Stimulated activated CD4-positive, alpha-beta T cell treated with anti-CD3 and anti-CD28 coated beads, Interleukin-1b, Interleukin-23, amount 100 ng/mL, for 48 hours (primary cell): ENCODE measurements at places on chromosomes 7 and 10.

- no peak for DNase-seq
Measured at GRCh38 chr7:74029991-74030415, 2.0 kb downstream of the ELN start.

- no peak for DNase-seq
Measured at GRCh38 chr7:1137517-1138167, 22.4 kb downstream of the ZFAND2A start.

DNA sequence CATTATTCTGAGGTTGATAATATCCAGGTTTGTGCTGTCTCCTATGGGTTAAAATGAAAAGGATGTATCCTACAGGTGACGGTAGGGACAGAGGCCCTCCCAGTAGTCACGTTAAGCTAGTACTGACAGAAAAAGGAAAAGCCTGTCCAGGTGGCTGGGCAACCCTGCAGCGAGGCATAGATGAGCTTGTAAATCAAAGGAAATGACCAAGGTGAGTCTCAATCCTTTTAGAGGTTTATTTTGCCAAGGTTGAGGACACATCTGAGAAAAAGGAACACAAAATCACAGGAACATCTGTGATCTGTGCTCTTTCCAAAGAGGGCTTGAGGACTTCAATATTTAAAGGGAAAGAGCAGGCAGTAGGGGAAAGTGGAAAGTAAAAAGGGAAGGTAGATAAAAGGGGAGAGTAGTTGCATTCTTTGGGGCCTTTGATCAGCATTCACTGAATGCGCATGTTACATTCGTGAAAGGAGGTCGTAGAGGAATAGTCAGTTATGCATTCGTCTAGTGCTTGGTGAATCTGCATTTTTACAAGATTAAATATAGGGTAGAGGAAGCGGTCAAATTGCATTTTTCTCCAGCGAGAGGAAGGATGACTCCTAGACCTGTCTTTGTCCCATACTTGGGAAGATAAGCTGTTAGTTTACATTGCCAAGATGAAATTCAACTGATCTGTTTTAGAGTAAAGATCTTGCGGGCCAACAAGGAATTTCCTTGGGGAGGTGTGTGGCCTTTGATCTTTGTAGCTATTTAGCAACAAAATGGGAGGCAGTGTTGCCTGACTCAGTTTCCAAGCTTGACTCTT, 884 bp upstream of the GSTO1 start:
- no peak for DNase-seq

- no peak for DNase-seq
Measured at GRCh38 chr7:152329469-152329868, 106.3 kb downstream of the KMT2C start.

DNA sequence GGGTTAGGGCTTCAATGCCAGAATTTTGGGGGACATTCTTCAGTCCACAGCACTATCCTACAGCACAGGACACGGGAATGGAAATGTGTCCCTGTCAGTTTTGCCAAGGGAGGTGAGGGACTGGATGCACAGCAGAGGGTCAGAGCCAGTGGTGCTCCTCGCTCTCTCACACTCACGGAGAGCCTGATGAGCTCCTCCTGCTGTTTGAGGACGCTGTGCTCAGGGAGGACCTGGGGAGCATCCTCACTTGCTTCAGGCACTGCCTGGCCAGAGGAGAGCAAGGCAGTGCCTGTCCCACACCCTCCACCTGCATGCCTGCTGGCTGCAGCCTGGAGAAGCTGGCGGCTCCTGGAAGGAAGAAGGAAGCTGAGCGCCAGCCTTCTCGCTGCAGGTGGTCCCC, 58.6 kb downstream of the RAMP3 start:
- no peak for DNase-seq

- no peak for DNase-seq
Measured at GRCh38 chr10:68166871-68167585, 57.7 kb downstream of the MYPN start.

DNA sequence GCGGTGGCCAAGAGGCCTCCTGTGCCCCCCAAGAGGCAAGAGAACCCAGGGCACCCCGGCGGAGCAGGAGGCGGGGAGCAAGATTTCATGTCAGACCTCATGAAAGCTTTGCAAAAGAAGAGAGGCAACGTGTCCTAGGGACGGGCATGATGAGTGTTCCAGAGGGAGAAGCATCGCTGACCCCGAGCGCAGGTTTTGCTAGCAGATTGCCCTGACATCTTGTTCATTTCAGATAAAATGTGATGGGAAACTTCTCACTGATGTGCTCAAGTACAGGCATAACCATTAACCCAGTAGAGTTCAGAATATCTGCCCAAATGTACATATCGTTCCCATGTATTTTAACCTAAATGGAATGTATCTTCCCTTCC, 129.2 kb downstream of the APBB1IP start:
- no peak for DNase-seq

GRCh38 chr10:47402641-47403301, 18.7 kb upstream of the ZNF488 start:
- no peak for DNase-seq

DNA sequence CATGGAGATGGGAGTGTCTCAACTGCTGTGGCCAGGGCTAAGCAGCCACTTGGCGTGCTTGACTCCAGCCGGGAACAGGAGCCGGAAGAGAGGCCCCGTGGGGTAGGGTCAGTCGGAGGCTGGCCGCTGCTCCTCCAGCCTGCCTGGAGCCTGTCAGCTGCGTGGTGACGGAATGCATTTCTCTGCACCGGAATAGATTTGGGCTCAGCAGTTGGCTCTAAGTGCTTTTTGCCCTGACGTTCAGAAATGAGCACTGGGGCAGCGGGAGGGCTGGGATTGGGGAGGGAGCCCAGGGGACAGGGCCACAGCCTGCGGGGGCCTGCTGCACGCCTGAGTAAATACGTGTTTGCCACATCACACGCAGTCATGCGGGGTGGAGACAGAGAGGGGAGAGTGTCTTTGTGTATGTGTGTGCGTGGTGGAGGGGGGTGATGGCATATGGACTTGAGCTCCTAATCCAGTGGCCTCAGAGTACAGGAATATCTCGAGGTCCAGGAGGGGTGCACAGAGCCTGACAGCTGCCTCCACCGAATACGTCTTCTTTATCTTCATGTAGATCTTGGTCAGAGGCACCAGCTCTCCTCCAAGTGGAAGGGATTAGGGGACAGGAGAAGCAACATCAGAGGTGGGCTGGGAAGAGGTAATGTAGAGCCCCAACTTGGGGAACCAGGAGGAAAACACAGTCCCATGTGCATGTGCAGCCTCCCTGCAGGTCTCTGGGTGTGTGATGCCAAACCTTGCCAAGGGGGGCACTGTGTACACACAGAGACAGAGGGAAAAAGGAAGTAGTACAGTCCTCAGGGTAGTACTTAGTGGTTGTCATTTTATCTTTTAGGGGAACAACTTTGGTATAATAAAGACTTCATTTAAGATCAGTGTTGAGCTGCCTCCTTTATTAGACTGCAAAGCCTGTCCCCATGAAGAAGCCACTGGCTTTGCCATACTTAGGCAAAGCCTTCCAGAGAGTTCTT, 151.4 kb downstream of the CDH23 start:
- no peak for DNase-seq

GRCh38 chr7:16811551-16811950, 6.8 kb upstream of the AGR2 start:
- DNase-seq: no peak

- no peak for DNase-seq
Measured at GRCh38 chr10:131679926-131680325, 220.9 kb upstream of the PPP2R2D start.

- DNase-seq: no peak
Measured at GRCh38 chr7:25239888-25240287, 11.6 kb upstream of the NPVF start.

DNA sequence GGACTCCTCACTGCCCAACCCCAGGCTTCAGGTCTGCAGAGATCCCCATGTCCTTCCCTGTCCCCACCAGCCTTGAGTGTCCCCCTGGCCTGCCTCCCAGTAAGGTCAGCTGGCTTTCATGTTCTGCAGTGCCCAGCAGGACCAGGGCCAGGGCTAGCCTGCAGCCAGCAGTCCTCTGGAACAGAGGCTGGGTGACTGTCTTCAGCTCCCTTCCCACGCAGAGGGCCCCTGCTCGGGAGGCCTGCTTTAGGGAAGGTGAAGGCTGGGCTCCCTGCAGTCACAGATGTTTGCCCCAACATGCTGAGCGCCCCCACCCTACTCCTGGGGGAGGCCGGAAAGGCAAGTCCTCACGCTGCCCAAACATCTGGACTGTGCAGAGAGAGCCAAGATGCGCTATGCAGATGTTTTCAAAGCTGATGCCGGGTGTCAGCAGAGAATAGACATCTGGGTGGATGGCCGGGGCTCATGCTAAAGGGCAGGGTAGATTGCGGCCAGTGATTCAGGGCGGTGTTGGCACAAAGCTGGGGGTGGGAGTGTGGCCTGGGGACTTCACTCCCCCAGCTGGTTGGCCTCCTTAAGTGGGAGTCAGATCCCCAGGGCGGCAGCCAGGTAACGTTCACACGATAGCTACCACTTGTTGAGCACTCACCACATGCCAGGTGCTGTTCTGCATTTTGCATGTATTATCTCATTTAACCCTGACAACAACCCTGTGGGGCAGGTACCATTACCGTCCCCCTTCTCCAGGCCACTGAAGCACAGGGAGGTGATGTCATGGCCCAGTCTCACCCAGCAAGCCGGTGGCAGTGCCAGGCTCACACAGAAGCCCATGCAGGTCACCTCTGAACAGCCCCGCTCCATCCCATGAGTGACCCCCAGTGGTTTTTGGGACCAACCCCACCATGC, 71.2 kb upstream of the COL13A1 start:
- DNase-seq: no peak

- DNase-seq: no peak
Measured at GRCh38 chr10:85477979-85478378, 888.6 kb downstream of the GRID1 start.

- DNase-seq: no peak
Measured at GRCh38 chr10:101837748-101838147, 5.9 kb downstream of the KCNIP2 start.

- no peak for DNase-seq
Measured at GRCh38 chr7:16365177-16365576, 56.2 kb downstream of the CRPPA start.

DNA sequence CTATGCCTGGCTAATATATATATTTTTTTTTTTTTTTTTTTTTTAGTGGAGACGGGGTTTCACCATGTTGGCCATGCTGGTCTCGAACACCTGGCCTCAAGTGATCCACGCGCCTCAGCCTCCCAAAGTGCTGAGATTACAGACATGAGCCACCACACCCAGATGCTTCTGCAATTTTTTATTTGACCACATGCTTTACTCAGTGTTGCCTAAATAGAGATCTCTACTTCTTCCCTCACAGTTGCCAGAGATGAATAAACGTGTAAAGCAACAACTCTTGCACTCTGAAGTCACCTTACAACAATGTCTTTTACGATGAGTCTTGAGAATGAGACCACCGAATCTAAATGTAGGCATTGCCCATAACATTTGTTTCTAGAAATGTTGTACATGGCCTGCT, 107.9 kb upstream of the FRMD4A start:
- DNase-seq: no peak

GRCh38 chr7:157136372-157136771, 2.4 kb upstream of the UBE3C start:
- no peak for DNase-seq

DNA sequence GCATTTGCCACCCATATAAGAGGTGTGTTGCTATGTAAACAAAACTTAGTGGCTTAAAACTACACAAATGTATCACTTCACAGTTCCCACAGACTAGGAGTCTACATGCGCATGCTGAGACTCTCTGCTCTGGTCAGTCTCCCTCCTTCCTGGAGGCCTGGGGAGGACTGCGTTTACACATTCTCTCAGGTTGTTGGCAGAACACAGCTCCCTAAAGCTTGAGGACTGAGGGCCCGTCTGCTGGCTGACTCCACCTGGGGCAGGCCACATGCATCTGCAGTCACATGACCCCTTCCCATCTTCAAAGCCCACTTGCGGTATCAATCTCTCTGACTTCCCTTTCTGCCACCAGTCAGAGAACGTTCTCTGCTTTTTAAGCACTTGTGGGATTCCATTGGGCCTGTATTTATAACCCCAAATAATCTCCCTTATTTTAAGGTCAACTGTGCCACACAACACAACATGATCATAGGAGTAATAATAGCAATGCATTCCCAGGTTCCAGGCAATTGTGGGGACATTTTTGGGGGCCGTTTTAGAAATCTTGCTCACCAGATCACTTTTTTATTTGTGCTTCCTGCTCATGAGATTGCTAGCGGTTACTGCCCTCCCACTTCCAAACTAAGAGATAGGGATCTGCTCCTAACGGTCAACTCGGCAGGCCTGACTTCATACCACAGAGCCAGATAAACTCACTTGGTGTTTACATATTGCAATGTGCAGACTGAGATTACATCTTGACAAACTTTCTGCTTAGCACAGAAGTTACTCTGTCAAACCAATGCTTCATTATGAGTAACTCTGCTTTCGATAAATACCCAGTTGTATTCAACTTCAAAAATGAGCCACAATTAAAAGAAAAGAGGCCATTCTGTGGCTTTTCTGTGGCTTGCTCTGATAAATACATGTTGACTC, 96.3 kb downstream of the ALOX5 start:
- DNase-seq: peak; percentile 47

DNA sequence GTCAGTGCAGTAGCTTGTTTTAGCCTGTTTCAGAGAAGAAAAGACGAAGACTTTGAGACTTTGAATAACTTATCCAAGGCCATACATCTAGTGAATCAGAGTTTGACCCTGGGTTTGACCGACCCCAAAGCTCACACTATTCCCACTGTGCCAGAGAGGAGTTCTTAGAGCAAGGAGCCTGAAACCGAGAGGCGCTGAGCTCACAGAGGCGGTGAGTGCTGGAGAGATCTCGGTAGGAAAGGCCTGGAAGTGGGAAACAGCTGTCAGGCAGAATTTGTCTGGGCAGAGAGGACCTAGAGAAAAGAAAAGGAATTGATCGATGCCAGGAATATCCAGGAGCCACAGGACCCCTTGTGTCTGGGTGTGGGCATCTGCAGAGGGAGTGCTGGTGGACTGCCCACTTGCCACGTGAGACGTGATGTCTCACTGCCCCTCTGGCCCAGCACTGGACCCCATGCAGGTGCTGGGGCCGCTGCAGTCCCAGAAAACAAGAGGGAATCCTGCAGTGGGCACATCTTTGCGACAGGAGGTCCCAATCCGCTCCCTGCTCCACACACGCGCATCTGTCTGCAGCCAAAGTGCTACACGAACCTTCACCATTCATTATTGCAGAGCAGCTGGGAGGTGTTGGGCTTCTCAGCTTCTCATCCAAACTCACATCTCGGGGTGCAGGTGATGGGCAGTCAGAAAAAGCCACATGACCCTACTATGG, 6.2 kb downstream of the CALML3 start:
- no peak for DNase-seq

GRCh38 chr7:94655848-94656657, at the start of gene SGCE:
Gene SGCE (minus strand): TSS chr7:94656133. CDS start chr7:94656098, 35 bp downstream.
- peak; percentile 41 for DNase-seq

DNA sequence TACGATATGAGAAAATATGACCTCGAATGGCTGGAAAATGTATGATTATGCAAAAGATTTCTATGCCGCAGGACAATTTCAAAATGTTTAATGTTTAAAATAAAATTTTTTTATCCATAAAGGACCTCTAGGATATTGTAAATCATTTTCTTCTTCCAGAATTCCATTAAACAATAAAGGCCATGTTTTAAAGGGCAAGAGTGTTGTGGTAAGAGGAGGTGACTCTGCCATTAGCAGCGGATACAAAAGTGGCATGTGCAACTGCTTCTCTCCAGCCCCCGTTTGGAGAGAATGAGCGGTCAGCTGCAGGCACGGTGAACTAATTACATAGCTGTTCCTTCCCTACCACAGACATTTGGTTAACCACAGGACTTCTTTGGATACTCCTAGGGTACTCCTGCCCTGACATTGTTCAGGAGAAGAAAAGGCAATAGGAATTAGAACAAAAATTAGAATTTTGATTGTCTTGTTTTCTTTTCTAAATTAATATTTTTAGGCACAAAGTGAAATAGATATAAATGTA, 63.8 kb downstream of the HBP1 start:
- no peak for DNase-seq

GRCh38 chr10:64091897-64092296, 570.7 kb downstream of the REEP3 start:
- no peak for DNase-seq
